ENCODE measurements at places on chromosomes 1 and 21.

DNA sequence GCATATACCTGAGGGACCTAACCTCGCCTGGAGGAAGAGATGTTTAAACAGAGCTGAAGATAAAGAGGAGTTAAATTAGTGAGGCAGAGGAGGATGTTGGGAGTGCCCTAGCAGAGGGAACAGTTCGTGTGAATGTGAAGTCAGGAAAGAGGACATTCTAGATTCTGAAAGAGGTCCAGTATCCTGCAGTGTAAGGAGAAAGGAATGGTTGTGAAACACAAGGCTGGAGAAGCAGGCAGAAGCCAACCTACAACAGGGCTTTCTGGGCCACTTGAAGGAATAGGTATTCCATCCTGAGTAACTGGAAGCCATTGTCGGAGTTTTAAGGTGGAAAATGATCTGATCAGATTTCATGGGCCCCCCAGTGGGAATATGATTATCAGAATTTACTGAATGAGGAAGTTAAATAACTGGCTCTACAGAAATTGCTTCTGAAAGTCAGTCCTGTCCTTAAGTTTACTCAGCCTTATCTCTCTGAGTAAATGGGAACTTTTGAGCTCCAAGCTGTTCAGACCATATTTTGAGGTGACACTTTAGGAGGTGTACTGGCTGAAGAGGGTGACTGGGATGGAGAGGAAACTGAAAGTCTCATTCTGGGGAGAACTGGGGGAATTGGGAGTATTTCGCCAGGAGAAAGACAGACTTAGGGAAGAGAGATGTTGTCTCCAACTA lies 24.4 kb upstream of the FAAH start:
- no peak for DNase-seq

- no peak for DNase-seq
Observed at GRCh38 chr1:5570931-5571330, 421.3 kb downstream of the NPHP4 start.

DNA sequence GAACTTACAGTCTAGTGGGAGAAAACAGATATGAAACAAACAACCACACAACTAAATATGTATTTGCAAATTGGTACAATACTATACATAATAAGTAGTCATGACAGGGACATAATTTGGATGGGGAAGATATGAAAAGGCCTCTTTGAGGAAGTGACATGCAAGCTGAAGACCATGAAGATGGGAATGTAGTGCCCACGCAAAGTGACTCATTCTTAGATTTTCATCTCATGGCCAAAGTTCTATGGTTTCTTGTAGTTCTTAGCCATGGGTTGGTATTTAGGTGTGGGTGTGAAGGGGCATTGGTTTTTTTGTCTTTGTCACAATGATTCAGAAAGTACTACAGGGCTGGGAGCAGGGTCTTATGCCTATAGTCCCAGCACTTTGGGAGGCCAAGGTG lies 105.4 kb upstream of the FAM78B start:
- no peak for DNase-seq

DNA sequence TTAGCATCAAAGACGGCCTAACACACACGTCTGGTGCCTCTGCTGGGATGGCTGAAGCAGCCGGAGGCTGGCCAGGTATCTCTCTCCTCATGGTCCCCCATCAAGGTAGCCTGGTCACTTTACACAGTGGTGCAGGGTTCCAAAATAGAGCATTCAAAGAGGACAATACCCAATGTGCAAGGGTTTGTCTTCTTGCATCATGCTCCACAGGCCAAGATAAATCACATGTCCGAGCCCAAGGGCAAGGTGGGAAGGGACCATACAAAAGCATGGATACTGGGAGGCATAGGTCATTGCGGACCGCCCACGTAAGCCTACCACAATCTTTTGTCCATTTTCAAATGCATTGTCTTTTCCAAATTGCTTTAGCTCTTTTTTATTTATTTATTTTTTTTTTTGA lies 23.8 kb upstream of the TINAGL1 start:
- no peak for DNase-seq

DNA sequence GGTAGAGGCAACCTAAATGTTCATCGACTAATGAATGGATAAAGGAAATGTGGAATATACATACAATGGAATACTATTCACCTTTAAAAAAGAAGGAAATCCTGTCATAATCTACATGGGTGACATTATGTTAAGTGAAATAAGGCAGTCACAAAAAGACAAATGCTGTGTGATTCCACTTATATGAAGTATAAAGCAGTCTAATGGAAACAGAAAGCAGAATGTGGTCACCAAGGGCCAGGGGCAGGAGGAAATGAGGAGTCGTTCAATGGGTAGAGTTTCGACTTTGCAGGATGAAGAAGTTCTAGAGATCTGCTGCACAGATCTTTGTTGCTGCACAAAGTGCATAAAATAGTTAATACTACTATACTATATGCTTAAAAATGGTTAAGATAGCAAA lies 7.8 kb downstream of the DIPK1A start:
- DNase-seq = no peak

DNA sequence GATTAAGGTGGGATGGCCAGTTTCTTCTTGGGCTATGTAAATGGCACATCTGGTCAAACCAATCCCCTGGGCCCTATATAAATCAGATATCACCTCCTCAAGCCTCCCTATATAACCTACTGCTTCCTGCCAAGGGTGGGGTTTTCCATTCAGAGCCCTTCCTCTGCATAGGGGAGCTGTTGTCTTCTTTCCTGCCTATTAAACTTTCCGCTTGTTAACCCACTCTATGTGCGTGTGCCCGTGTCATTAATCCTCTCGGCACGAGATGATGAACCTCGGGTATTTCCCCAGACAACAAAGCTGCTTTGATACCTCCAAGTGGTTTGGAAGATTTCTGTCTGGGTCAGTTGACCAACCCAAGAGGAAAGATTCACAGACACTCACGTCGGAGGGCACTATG lies 19.3 kb upstream of the SERTAD4 start:
- no peak for DNase-seq

DNA sequence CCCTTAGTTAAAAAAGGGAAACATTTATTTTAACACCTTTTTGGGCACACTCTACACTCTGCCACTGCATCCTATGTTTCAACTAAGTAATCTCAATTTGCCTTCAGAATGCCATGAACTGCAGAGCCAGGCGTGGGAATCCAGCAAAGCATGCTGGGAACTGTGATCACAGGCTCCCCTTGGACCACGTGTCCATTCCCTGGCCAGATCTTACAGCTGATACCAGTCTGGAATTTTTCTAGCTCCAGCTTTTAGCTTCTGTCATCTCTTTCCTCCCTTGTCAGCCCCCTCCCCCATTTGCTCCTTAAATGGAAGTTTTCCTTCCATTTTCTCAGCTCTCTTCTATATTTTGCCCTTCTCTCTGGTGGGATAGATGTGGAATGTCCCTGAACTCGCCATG lies 29.4 kb downstream of the RCSD1 start:
- no peak for DNase-seq

DNA sequence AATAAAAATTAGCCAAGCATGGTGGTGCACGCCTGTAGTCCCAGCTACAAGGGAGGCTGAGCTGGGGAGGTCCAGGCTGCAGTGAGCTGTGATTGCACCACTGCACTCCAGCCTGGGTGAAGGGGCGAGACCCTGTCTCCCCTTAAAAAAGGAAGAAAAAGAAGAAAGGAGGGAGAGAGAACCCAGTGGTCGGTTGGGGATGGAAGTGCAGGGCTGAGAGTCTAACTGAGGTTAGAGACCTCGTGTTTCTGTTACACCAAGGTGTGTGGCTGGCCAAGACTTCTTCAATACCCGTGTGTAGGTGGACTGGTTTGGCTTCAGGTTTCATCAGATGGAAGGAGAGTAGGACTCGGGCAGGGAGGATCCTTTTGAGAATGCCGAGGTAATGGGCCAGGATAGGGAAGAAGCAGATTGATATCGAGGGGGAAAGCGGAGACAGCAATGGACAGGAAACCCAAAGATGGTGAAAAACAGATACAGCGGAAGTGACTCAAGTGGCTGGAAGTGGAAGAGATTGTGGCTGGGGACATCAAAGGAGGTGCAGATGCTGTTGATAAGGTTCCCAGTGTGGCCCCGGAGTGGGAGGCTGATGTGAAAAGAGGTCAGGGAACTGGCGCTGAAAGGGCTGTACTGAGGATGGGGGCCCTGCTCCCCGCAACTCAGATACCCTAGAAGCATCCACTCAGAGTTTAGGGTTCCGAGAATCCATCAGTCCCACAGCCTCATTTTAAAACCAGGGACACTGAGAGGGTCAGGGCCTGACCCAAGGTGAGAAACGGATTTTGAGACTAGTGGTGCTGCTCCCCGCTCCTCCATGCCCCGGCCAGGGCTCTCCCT lies 681 bp upstream of the UBXN10 start:
- peak; percentile 35 for DNase-seq

GRCh38 chr1:98651116-98651632 lies 10.3 kb upstream of the SNX7 start:
- no peak for DNase-seq

GRCh38 chr1:1420654-1421141 lies 378 bp downstream of the ANKRD65 start:
- DNase-seq = no peak

GRCh38 chr1:205304046-205304694 lies 17.4 kb downstream of the NUAK2 start:
- no peak for DNase-seq

DNA sequence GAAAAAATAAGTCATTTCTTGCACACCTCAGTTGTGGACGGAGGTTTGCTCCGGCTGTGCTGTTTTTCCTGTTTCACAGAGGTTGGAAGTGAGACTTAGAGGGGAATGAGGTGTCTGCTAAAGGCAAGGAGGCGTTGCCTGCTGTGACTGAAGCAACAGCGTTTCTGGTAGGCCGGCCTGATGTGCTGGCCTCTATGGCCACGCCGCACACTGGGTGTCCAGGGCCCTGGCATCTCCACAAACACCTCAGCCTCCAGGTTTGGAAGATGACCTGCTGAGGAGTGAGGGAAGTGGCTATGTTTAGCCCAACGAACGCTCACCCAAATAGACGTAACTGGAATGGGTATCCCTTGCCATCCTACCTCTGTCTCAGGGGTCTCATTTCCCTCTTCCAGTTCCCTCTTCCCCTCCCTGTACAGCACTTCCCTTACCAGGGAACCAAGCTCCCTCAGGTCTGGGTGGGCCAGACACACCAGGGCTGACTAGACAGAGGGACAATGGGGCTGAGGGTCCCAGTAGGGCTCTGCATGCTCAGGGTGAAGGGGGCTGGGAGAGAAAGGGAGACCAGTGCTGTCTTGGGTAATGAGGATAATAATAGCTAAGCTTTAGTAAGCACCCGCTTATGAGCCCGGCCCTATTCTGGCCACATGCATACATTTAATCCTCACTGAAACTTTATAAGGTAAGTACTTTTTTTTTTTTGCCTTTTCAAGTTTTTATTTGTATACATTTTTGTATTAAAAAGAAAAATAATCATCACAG lies 11.9 kb downstream of the CACNA1S start:
- no peak for DNase-seq

- DNase-seq = no peak
Observed at GRCh38 chr21:16969636-16970035, 543.2 kb upstream of the CXADR start.

DNA sequence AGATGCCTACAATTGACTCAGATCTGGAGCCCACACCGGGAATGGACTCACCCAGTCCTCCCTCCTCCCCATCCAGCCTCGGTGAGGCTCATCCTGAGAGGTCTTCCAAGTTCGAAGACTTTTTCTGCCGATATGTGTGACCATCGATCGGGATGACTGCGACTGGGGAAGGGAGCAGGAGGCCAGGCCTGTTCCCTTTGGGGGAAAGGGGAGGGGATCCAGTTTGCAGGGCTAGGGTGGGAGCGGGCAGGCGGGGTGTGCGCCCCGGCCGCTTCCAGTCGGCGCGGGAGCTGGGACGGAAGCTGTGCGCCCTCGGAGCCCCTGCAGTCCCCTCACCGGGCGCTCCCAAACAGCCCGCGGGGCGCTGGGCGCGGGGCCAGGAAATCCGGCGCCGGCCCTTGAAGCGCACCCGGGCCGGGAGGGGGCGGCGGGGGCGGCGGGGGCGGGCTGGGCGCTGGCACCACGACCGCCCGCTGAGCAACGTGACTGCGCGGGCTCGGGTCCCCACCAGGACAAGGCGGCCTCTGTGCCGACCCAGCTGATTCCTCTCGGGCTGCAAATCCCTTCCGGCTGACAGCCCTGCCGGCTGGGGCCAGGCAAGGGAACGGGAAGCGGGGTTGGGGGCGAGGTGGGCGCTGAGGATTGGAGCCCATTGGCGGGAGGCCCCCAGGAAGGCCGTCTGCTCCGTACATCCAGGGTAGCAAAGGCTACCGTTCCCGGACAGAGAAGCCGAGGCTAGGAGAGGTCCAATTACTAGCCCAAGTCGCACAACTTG lies 103.9 kb downstream of the EBNA1BP2 start:
- no peak for DNase-seq

DNA sequence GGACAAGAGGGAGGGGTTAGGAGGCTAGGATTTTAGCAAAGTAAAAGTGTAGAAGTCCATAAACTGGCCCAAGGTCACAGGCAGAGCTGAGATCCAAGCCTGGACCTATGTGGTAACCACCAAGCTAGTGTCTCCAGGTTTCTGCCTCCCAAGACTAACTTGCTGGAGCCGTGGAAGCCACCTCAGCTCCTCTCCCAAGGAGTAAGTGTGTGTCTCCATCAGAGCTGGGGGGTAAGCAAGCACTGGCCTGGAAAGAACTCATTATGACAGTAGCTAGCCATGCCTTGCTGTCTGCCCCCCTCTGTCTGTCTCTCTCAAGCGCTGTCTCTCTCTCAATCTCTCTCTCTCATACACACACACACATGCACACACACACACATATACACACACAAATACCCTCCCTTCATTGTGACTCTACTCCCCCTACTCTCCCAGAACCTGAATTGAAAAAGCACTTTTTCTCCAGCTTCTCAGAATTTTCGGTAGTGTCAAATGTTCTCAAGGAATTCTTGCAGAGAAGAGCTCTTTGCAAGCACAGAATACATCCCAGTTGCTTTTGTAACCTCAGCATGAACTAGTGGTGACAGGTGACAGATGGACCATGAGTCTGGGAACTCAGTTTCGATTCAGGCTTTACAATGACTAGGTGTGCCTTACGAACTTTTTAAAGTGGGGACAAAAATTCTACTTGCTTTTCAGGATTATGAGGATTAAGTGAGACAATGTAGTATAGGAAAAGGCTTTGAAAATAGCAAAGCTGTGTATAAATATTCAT lies 238.0 kb upstream of the FGGY start:
- DNase-seq = no peak

- no peak for DNase-seq
Observed at GRCh38 chr1:9112961-9113880, 15.7 kb downstream of the GPR157 start.

DNA sequence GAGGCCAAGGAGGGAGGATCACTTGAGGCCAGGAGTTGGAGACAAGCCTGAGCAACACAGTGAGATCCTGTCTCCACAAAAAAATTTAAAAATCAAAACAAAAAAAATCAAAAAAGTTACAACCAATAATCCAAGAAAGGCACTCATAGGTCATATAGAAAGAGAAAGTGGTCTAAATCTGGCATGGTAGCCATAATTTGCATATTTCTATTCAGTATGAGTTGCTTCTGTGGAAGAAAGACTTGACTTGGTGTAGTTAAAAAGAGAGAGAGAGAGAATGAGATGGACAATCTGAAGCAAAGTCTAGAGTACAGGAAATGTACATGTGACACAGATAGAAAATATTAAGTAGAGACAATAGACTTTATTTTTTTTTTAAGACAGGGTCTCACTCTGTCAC lies 22.5 kb downstream of the JMJD4 start:
- DNase-seq = no peak
